ENCODE measurements at places on chromosomes 3 and 15.

DNA sequence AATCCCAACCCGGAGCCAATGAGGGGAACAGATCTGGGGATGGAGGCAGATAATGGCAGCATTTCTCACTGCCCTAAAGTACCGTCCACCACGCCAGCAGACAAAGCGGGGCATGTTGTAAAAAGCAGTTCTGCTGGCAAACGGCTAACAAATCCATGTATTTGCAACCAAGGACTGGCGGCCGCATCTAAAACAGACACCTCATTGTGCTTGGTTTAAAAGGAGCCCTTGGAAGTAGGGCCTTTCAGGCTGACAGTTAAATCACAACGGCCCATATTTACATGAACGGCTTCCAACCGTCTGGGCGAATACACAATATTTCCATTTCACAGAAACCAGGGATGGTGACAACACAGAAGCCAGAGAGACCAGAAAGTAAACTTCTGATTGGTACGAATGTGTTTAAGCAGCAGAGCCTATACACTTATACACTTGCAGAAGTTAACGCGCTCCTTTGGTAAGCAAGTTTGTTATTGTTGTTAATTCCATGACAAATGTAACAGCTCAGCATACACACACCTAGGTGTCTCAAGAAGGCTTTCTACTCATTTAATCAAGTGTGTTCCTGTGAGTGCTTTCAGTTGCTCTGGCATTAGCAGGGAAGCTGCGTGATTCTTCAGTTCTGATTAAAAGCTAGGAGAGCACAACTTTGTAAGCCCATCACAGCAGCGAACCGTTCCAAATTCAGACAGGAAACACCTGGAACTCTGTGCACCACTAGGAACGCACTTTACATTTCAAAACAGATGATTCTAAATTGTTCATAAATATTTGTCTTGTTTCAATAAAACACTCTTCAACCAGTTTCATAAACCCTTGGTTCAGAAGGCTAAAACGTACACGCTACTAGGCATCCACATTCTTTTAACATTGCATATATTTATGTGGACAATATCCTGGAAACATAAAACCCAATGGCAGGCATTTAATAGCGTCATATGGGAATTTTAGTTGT is 112.9 kb downstream of the PDZRN3 start:
- DNase-seq: no peak

GRCh38 chr3:52245322-52246263 is at the start of gene PPM1M:
Gene PPM1M (plus strand): TSS chr3:52245759. CDS start chr3:52245825, 66 bp downstream.
- no peak for DNase-seq

GRCh38 chr3:190673148-190673547 is 159.3 kb downstream of the IL1RAP start:
- DNase-seq: peak; percentile 21

- no peak for DNase-seq
Observed at GRCh38 chr15:76293361-76293760, 17.9 kb downstream of the ETFA start.
